ENCODE measurements at places on chromosomes 2 and 18.
A peak's percentile ranks its signal among the peaks of the same experiment; 100 is the strongest.

DNA sequence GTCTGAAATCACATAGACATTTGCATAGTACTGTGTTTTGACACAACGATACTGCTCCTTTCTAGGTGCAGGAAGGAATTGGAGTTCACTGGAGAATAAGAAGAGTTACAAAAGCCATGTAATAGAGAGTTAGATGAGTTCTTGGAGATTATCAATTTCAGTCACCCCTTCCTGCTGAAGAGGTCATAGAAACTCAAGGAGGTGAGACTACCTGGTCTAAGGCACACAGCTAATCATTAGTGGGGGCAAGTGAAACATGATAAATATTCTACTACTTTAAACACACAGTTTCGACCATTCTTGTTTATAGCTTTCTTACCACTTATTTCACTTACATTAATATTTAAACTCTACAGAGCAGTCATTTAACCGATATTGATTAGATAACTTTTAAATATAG, 286.9 kb upstream of the NXPH2 start:
- no peak for DNase-seq

GRCh38 chr2:232421189-232421785, 14.6 kb downstream of the ALPG start:
- DNase-seq = no peak

GRCh38 chr2:53576166-53576565, 191.4 kb upstream of the CHAC2 start:
- no peak for DNase-seq

DNA sequence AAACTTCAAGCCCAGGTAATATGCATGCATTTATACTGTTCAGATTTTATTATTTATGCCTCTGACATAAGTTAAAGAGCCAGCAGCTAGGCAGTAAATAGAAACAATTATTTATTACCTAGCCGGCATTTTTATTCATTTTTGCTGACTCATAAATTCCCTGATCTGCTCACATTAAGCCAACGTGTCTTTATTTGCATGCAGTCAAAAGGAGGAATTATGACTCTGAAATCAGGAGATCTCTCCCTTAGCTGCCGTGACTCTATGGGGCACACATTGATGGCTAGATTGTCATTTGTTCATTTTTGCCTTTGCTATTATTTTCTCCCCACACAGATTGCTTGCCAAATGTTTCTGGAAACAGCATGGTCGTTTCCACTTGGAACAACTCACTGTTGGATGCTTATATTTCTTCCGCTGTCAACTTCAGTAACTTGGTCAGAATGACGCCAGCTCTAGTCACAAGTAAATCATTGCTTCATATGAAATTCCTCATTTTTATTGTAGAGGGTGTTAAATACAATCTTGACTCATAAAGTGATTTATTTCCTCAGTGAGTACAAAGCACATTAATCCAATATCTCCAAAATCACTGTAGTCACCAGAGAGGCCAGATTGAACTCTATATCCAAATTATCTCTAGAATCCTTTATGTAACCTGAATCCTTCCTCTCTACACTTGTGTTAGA, 15.9 kb upstream of the ZBTB14 start:
- DNase-seq = no peak

DNA sequence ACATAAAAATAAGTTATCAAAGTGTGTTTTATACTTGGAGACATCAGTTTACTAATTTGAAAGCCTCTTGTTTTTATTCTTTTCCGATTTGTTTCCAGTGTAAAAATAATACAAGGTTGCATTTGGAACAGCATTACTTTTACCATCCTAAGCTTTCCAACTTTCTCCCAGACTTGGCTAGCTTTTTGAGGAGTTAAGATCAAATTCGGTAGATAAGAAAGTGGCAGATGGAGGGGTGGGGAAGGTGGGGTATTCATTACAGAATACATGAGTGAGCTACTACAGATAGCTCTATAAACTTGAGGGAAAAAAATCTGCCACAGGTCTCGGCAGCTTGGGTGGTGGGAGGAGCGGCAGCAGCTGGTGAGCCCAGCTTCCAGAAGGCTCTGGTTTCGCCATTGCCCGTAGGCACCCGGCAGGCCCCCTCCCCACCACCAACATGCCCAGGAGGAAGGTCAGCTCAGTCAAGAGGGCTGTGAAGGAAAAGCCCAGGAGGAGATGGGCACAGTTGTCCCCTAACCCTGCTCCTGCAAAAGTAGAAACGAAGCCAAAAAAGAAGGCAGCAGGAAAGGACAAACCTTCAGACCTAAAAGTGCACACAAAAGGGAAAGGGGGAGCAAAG, 18.6 kb upstream of the RMC1 start:
- DNase-seq = no peak

DNA sequence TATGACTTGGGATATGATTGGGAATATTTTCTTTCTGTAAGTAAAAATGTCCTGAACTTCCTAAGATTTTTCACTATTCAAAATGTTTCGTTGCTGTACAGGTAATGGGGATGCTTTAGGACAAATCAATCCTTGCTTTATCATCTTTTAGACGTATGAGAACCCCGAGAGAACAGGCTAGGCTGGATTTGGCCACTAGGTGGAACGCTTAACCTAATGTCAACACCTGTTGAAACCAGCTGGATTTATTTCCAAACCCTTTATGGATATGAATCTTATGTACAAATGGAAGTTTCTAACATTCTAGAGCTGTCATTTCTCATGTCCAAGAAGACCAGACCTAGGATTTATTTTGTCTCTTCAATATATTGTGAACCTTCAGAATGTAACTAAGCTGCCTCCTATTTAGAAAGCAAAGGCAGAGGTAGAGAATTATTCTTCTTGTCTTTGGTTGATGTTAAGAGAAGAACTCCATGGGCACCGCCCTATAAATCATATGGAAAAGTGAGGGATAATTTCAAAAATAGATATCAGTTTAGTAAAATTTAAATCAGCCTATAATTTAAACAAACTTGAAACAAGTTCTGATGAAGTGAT, 96.7 kb downstream of the PMAIP1 start:
- peak; percentile 23 for DNase-seq

DNA sequence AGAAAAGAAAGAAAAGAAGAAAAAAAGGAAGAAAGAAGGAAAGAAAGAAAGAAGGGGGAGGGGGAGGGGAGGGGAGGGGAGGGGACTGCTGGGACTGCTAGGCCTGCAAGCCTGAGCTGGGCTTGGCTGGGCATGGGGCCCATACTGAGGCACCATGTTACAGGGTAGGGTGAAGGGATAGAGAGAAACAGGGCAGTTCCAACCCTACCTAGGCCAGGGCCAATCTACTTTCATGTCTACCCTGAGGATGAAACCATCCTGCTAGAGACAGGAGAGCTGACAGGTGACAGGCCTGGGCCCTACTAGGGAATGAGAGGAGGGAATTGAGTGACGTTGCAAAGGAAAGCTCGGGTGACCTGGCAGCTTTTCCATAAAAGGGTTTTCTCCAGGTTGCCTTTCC, 41.7 kb downstream of the TEX44 start:
- DNase-seq = no peak
